ENCODE measurements at places on chromosomes 3 and 15. TPM values are rescaled to one million over a fixed set of nuclear protein-coding genes. Genes with fewer than 3 reads are reported as not detected.
A peak's percentile ranks its signal among the peaks of the same experiment; 100 is the strongest.

The ACSBG1 gene
- total RNA-seq, result not detected

The HRG gene
- not detected for total RNA-seq

The VGLL3 gene
- 0.20 TPM for total RNA-seq

The C2CD4B gene
- not detected for total RNA-seq

The ESYT3 gene
- not detected for total RNA-seq

The SRPRB gene
- 50.3 TPM for total RNA-seq

The PPP2R3A gene
- total RNA-seq, result 0.28 TPM

The TTC23 gene
- total RNA-seq, result 0.18 TPM

GRCh38 chr15:67805008-67805665, 20.2 kb upstream of the SKOR1 start:
- no peak overlapping the region for H3K27ac ChIP-seq
- H3K36me3 ChIP-seq, result no peaks in the 10 kb centered on the region
- no peak overlapping the region for H3K4me3 ChIP-seq
- no peaks in the 10 kb centered on the region for H3K27me3 ChIP-seq
- no peaks in the 10 kb centered on the region for H3K4me1 ChIP-seq

GRCh38 chr3:183285828-183286457, 32.9 kb downstream of the B3GNT5 start:
- no peaks in the 10 kb centered on the region for H3K36me3 ChIP-seq
- no peaks in the 10 kb centered on the region for H3K27me3 ChIP-seq
- H3K4me3 ChIP-seq, result peak overlapping the region; percentile 1
- H3K27ac ChIP-seq, result peak overlapping the region; percentile 92

DNA sequence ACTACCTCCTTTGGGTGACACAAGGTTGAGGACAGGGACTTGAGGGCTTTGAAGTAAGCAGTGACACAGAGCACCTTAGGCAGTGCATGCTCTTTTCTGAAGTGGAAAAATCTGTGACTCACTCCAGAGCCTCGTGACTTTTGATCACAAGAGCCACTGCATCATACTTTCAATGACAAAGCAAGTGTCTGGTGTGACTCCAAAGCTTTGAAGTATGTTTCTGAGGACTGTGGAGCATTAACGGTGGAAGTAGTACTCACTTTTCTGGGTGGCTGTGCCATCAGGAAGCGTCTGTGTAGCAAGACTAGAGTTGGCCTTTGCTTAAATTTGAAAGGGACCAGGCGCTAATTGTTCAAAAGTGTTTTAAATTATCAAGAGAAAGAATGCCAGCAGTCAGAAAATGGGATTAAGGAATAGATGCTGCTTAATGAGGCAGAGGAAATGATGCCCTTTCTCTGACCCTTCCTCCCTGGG, 210.7 kb upstream of the TRIM42 start:
- no peak for DNase-seq
- no peak overlapping the region for H3K27ac ChIP-seq
- no peaks in the 10 kb centered on the region for H3K4me1 ChIP-seq
- no peak overlapping the region for H3K4me3 ChIP-seq

DNA sequence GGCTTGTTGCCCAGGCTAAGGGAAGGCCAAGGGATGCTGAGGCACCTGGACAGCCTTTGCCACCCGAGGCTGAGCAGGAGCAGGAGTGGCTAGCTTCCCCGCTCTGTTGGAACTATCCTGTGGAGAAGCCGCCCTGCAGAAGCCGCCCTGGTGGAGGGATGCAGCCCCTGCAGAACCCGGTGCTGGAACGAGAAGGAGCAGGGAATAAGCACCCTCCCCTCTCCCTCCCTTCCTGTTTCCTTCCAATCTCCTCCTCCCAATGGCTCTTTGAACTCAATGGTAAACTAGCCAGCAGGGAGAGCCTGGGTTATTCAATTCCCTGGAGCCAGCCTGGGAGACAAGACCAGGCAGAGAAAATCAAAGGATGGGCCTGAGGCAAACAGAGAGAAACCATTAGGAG, 11.8 kb upstream of the HRG start:
- H3K4me3 ChIP-seq, result no peak overlapping the region
- peaks cover 16% of the 10 kb centered on the region for H3K27me3 ChIP-seq
- DNase-seq, result no peak
- no peak overlapping the region for H3K27ac ChIP-seq
- no peaks in the 10 kb centered on the region for H3K36me3 ChIP-seq

DNA sequence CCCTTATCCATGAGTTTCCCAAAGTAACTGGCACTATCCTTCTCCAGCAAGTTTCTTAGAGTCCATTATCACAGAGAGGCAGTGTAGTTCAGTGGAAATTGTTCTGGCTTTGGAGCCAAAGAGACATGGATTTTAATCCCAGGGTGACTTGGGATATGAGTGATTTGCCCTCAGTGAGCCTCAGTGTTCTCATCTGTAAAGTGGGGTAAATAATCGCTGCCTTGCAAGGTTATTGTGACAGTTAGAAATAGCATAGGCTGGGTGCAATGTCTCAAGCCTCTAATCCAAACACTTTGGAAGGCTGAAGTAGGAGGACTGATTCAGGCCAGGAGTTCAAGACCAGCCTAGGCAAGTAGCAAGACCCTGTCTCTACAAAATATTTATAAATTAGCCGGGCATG, 30.0 kb downstream of the DAPK2 start:
- no peak overlapping the region for H3K4me3 ChIP-seq
- peaks cover 7% of the 10 kb centered on the region for H3K4me1 ChIP-seq
- no peak for DNase-seq
- H3K36me3 ChIP-seq, result no peaks in the 10 kb centered on the region
- H3K27ac ChIP-seq, result no peak overlapping the region
- no peaks in the 10 kb centered on the region for H3K27me3 ChIP-seq

- no peak overlapping the region for H3K4me3 ChIP-seq
- no peaks in the 10 kb centered on the region for H3K4me1 ChIP-seq
- no peak overlapping the region for H3K27ac ChIP-seq
- no peaks in the 10 kb centered on the region for H3K36me3 ChIP-seq
Observed at GRCh38 chr3:157532529-157533297, 29.5 kb upstream of the VEPH1 start.

- H3K4me1 ChIP-seq, result no peaks in the 10 kb centered on the region
- no peak overlapping the region for H3K4me3 ChIP-seq
- peaks cover 5% of the 10 kb centered on the region for H3K36me3 ChIP-seq
- no peaks in the 10 kb centered on the region for H3K27me3 ChIP-seq
- no peak for DNase-seq
- H3K27ac ChIP-seq, result no peak overlapping the region
Observed at GRCh38 chr3:195140410-195140809, 130.5 kb downstream of the XXYLT1 start.

- no peak overlapping the region for H3K27ac ChIP-seq
- H3K36me3 ChIP-seq, result no peaks in the 10 kb centered on the region
- H3K4me3 ChIP-seq, result no peak overlapping the region
- H3K4me1 ChIP-seq, result peaks cover 4% of the 10 kb centered on the region
- no peak for DNase-seq
Observed at GRCh38 chr3:36965440-36965839, 20.6 kb upstream of the TRANK1 start.

- H3K4me3 ChIP-seq, result no peak overlapping the region
- H3K27ac ChIP-seq, result no peak overlapping the region
- H3K4me1 ChIP-seq, result no peaks in the 10 kb centered on the region
- no peaks in the 10 kb centered on the region for H3K36me3 ChIP-seq
Observed at GRCh38 chr15:62503451-62503850, 338.4 kb upstream of the C2CD4B start.

DNA sequence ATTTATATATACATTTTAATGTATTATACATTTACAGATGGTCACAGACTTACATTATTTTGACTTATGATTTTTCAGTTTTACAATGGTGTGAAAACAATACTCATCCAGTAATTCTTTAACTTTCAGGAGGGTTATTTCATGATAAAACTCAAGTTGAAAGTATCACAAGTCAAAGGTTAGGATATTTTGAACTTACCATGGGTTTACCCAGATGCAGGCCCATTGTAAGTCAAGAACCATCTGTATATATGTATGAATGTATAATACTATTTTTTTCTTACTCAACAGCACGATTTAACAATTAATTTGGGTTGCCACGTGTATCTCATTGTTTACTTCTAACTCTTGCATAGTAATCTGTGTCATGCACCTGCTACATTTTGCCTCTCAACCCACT, 1002.0 kb downstream of the OTOL1 start:
- H3K4me1 ChIP-seq, result no peaks in the 10 kb centered on the region
- no peaks in the 10 kb centered on the region for H3K36me3 ChIP-seq
- H3K4me3 ChIP-seq, result no peak overlapping the region
- no peak for DNase-seq
- H3K27me3 ChIP-seq, result no peaks in the 10 kb centered on the region

DNA sequence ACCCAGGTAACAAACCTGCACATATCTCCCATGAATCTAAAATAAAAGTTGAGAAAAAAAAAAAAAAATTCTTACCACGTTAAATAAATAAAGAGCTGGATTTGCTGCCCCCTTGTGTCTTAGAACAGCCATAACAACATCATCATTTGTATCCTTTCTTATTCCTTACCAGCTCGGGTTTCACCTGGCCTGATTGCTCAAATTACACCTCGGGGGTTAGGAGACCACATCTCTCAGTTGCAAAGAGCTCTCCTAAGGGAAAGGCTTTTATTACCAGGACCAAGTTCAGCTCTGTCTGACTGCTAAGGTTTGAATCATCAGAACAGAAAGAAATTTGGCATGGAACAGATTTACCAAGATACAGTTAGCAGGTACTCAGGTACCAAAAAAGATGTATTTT, 25.8 kb upstream of the RPL39L start:
- no peaks in the 10 kb centered on the region for H3K36me3 ChIP-seq
- H3K4me1 ChIP-seq, result no peaks in the 10 kb centered on the region
- H3K27ac ChIP-seq, result no peak overlapping the region
- peak; percentile 84 for DNase-seq
- no peak overlapping the region for H3K4me3 ChIP-seq
- H3K27me3 ChIP-seq, result no peaks in the 10 kb centered on the region

- no peaks in the 10 kb centered on the region for H3K36me3 ChIP-seq
- no peak overlapping the region for H3K4me3 ChIP-seq
- H3K27ac ChIP-seq, result no peak overlapping the region
- no peak for DNase-seq
Observed at GRCh38 chr3:55339390-55339789, 147.7 kb downstream of the WNT5A start.

DNA sequence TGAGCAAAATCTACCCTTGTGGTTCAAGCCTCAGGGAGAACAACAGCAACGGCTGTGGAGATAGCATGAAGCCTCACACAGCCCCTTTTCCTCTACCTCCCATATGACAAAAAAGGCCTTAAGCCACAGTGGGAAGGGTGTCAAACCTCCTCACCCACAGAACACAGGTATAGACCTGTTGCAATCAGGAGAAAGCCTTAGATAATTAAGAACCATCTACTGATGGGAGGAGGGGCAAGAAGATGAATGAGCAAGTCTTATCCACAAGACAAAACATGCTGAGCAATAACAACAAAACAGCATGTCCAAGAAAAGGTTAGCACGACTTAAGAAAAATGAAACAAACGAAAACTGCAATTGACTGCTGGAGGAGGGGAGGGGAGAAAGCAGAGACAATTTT, 272.9 kb upstream of the BCHE start:
- no peak overlapping the region for H3K4me3 ChIP-seq
- H3K4me1 ChIP-seq, result no peaks in the 10 kb centered on the region
- H3K27ac ChIP-seq, result no peak overlapping the region
- DNase-seq, result no peak
- H3K27me3 ChIP-seq, result no peaks in the 10 kb centered on the region

GRCh38 chr3:155244699-155245098, 48.8 kb downstream of the STRIT1 start:
- no peak overlapping the region for H3K27ac ChIP-seq
- no peaks in the 10 kb centered on the region for H3K4me1 ChIP-seq
- H3K4me3 ChIP-seq, result no peak overlapping the region
- no peak for DNase-seq
- H3K27me3 ChIP-seq, result no peaks in the 10 kb centered on the region

- peaks cover 12% of the 10 kb centered on the region for H3K4me1 ChIP-seq
- peaks cover 5% of the 10 kb centered on the region for H3K27me3 ChIP-seq
- H3K27ac ChIP-seq, result no peak overlapping the region
Observed at GRCh38 chr15:70195171-70195570, 97.5 kb upstream of the TLE3 start.

DNA sequence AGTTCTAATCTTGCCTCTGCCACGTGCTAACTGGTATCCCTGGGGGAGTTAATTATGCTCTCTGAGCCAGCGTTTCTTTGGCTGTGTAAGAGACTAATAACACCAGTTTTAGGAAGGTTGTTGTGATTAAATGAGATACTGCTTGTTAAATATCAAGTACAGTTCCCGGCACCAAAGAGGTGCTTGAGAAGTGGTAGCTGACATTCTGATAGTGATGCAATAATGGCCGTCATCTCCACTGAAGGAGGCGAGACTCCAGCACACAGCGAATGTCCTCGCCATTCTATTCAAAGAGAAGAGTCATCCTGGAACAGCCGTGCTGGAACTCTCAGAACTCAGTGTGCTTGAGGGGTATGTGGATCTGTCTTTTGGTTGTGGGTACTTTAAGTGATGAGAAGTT, 9.8 kb upstream of the C3orf70 start:
- DNase-seq, result no peak
- no peak overlapping the region for H3K27ac ChIP-seq
- H3K36me3 ChIP-seq, result no peaks in the 10 kb centered on the region

DNA sequence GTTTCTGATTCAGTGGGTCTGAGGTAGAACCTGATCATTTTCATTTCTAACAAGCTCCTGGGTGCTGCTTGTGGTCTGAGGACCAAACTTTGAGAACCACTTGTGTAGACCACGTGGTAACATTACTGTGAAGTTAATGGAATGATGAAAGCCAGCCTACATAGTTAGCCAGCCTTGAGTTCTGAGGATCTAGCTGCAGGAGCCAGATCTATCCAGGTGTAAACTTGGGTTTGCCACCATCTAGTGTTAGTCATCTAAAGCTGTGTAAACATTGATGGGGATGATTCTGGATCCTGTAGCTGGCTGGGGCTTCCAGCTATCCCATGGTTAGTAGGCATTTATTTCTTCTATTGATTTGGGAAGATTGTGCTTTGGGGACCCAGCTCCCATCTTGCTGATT, 170.0 kb downstream of the TMEM108 start:
- no peak overlapping the region for H3K27ac ChIP-seq
- no peaks in the 10 kb centered on the region for H3K36me3 ChIP-seq
- H3K27me3 ChIP-seq, result peaks cover 8% of the 10 kb centered on the region
- H3K4me3 ChIP-seq, result no peak overlapping the region
- H3K4me1 ChIP-seq, result no peaks in the 10 kb centered on the region

DNA sequence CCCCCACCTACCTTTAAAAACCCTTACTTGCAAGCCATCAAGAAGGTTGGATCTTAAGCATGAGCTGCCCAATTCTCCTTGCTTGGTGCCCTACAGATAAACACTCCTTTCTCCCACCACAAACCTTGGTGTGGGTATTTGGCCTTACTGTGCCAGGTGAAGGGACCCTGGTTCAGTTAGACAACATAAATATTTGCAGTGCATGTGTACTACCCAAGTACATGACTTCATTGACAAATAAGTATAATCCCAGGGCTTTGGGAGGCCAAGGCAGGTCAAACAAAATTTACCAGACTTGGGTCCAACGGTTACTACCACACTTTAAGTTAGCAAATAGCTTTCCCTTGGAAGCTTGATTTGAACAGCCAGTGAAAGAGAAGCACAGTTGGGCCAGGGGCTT, 9.3 kb upstream of the CNOT10 start:
- H3K27ac ChIP-seq, result no peak overlapping the region
- DNase-seq, result no peak
- H3K36me3 ChIP-seq, result no peaks in the 10 kb centered on the region
- no peak overlapping the region for H3K4me3 ChIP-seq
- no peaks in the 10 kb centered on the region for H3K27me3 ChIP-seq
- H3K4me1 ChIP-seq, result no peaks in the 10 kb centered on the region

Data from T-cell (primary cell).